T-helper 2 cell (primary cell): ENCODE measurements at places on chromosomes 3 and 15.

DNA sequence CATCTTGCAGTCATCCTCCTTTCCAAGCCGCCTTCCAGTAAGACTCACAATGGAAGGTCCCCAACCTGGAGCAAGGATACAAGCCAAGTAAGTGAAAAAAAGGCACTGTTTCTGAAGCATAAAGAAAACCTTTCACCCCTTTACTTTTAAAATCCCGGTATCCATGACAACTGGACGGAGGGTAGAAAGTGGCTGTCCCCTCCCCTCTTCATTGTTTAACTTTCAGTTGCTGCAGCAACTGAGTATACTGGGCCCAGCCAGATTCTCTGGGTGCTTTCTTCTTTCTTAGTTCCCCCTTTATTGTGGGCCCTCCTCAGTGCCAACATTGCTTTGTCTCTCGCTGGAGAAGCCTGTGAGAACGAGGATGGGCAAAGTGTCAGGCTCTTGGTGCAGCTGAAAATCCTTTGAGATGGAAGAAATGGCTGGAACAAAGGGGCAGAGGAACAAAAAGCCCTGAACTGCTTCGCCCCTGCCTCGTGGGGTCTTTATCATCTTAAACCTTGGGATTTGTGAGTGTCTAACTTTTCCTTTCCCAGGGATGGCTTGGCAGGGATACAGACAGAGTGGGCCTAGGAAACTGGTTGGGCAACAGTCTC, 224.0 kb upstream of the RGMA start:
- DNase-seq, result no peak

DNA sequence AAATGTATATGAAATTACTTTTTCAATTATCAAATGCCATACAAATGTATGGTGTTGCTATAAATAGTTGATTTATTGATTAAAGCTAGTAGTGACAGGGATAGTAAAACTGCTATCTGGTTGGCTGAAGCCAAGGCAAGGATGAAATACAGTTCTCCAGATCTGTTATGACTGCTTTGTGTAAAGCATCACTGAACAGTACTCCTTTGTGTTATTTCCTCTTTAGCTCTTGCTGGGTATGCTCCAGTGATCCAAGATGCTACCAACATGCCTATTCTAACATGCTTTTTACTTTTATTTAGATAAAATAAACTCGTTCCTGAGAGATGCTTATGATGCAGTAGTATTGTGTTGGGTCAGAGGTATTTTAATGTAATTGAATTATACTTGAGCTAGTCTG, 12.4 kb upstream of the UBR1 start:
- no peak for DNase-seq

DNA sequence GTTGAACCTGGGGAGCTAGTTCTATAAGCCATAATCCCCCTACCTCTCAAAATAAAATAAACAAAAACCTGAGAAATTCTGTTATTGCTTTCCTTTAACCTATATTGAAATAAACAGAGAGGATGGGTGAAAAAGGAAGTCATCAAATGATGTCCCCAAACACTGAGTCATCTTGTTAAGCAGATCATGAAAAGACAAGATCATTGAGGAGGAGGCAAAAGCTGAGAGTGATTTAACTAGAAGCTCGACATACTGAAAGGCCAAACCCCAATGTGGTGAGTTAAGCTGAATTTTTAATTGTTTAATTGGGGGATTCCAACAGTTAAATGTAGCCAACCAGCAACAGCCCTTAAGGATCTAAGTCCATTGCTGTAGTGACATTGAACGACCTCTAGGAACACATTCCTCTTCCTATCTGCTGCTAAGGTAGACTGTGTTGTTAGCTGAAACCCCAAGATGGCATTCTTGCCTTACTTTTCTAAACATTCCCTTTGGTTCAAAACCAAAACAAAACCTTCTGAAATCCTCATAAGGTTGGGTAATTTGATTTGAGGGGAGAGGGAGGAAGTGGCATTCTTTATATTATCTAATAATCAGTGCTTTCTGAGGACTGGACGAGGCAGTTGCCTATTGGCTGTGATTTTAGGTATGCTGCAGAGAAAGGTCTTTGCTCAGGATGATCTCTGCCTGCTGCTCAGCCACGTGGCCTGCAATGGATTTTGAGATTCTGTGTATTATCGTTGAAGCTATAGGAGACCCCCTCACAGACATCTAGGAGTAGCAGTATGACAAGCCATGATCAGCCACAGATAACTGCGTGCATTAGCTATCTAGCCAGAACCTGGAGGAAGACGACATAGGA, 62.7 kb upstream of the BNIP2 start:
- DNase-seq, result peak; percentile 80

DNA sequence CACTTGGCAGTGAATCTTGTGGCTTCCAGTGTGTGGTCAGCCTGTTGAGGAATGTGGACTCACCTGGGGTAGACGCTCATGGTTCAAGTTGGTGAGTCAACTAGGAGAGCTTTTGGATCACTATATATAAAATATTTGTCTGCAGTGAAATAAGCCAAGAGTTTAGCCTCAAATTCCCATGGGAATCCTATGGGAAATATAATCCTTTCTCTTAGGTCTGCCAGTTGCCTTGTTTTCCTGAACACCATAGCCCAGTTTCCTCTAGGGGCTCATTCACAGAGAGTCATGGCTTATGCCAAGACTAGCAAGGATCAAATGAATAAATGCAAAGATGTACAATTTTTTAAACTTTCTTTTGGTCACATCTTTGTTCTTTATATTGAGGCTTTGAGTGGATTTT, 100.1 kb upstream of the NPHP3 start:
- DNase-seq, result no peak

GRCh38 chr3:190718097-190718496, 144.4 kb downstream of the GMNC start:
- DNase-seq, result no peak

DNA sequence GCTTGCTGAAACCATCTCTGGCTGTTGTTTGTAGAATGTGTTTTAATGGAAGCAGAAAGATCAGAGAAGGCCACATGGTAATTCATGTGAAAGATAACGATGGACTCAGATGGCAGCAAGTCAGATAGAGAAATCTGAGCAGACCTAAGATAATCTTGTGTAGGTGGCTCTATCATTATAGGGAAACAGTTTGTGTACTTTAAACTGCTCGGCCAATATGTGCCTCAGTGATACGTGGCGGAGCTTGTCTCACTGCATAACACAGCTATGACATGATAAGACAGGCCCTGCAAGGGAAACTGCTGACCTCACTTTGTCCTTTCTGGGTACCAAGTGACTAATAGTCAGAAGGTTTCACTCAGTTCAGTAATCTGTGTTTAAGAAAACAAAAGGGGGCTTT, 51.0 kb downstream of the MME start:
- DNase-seq, result no peak

DNA sequence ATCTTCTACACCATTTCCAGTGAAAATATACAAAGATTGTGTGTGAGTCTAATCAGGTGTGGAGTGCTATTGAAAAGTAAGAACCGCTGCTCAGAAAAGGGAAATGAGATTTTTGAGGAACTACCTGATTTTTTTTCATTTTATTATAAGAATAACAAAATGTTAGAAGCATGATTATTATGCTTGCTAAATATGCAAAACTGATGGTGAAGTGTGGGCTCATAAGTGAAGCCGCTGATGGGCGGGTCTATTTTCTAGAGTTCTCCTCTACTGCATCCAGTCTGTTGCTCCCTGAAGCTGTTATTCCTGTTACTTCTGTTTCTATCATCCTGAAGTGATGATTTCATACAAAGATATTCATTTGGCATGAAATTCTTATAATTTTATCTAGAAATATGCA, 612.0 kb downstream of the CADM2 start:
- no peak for DNase-seq

DNA sequence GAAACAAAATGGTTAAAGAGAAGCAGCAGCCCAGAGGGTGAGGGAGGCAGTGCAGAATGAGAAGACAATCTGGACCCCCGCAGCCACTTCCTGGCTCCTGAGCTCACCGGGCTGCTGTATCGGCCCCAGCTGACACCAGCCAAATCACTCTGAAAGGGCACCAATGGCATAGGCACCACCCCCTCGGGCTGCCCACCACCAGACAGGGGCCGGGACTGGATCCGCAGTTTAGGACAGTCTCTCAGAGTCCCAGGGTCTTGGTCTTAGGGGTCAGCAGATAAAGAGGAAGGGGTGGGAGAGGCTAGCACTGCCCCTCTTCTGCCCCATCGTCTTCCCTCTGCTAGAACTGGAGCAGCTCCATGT, 17.9 kb upstream of the EHD4 start:
- no peak for DNase-seq

- no peak for DNase-seq
Observed at GRCh38 chr15:73125219-73125618, 73.0 kb downstream of the NEO1 start.

DNA sequence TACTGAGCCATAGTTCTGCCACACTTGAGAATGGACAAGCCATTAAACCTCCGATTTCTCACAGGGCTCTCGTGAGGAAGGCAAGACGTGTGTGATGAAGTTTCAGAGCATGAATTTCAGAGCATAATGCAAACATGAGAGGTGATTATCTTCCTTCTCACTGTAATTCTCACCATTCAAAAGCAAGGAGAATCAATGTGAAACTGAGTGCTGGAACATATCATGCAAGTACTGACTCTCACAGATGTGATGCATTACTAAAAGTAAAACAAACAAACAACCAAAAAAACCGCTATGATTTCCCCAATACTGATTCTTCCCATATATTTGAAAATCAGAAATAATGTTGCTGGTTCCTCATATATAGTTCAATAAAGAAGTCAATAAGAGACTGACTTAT, 23.7 kb downstream of the P3H2 start:
- DNase-seq, result no peak

- no peak for DNase-seq
Observed at GRCh38 chr3:170603770-170604510, 18.1 kb upstream of the SLC7A14 start.

DNA sequence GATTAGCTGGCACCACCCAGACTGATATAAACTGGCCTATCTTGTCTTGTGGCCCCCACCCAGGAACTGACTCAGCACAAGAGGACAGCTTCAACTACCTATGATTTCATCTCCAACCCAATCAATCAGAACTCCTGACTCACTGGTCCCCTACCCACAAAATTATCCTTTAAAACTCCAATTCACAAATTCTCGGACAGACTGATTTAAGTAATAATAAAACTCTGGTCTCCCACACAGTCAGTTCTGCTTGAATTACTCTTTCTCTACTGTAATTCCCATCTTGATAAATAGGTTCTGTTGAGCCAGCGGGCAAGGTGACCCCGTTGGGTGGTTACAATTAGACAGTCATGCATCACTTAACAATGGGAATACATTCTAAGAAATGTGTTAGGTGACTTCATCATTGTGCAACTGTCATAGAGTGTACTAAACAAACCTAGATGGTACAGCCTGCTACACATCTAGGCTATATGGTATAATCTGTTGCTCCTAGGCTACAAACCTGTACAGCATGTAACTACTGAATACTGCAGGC, 48.1 kb upstream of the MAP4 start:
- no peak for DNase-seq

DNA sequence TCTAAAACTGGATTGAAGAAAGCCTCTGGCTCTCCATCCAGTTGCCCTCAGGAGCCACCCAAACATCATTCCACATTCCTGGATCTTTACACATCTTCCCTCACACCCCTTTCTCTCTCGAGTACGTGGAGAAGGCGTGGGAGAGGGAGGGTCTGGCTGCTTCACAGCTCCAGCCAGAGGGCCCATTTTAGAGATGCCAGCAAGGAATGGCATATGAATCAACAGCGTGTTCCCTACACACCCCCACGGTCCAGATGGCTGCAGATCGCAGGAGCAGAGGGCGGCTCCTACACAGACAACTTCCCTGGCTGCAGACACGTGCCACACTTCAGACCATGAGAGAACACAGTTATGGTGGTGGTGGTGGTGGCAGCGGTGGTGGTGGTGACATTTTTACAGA, 280.1 kb downstream of the ERC2 start:
- no peak for DNase-seq

DNA sequence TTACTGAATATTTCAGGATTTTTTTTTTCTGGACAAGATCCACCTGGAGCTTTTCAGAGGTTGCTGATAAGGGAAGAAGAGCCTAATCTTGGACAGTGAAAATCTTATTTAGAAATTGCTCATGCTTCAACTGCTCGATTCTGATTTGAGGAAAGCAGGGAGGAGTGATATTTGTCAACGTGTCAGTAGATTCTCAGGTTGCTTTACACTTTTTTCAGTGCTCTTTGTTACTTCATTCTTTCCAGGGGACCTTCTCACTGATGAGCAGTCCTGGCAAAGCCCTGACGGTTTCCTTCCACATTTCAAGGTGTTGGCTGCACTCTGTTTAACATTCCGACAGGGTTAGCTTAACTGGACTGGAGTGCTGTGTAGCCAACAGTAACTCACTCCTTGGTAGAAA, 24.1 kb upstream of the RARB start:
- no peak for DNase-seq

- DNase-seq, result peak; percentile 7
Observed at GRCh38 chr3:81216192-81216591, 545.3 kb downstream of the GBE1 start.

- DNase-seq, result no peak
Observed at GRCh38 chr3:111627092-111627491, 31.9 kb upstream of the ZBED2 start.

DNA sequence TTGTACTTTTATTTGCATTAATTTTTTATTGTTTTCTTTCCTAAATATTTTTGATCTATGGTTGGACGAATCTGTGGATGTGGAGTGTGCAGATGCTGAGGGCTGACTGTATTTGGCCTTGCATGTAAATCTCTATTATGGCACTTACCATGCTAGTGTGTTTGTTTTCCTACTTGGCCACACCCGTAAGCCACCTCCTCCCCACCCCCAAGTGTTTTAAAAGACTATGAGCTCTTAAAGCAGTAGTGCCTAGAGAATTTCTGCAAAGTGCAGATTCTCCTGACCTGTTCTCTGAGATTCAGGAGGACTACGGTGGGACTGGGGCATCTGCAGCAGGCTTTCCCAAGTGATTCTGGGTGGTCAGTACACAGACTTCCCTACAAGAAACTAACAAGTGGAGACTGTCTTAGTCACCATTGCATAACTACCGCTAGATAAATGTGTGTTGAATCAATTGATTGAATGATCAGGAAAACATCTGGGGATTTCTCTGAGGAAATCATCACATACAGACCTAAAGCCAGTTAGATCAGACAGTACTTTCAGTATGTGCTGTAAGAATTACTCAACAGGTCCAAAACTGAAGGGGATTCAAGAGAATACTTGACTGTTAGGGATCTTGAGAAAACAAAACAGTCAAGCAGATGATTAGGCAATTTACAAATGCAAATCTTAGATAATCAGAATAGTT, 6.2 kb upstream of the TIPARP start:
- DNase-seq, result no peak

DNA sequence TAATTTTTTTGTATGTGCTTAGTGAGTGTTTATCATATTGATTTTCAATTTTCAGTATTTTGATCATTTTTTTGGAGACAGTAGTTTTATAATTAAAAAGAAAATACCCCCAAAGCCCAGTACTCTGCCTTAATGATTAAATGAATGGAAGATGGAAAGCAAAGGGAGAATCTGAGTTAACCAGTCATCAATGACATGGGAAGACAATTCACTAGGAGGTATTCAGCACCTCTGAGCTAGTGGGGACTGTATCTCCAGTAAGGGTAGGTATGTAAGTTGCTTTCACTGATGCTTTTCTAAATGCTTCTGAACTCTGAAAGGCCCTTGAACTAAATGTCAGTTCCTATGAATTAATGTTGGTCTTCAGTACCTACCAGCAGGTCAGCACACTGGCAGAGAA, 590.4 kb upstream of the DPPA4 start:
- no peak for DNase-seq
